ENCODE measurements at places on chromosomes 1 and 21.
A peak's percentile ranks its signal among the peaks of the same experiment; 100 is the strongest.

- DNase-seq: no peak
Measured at GRCh38 chr1:205375835-205376545, 19.3 kb upstream of the KLHDC8A start.

- DNase-seq: no peak
Measured at GRCh38 chr1:108678706-108679105, 13.4 kb upstream of the PRPF38B start.

GRCh38 chr1:245283001-245283400 is 128.2 kb downstream of the KIF26B start:
- no peak for DNase-seq

- DNase-seq: no peak
Measured at GRCh38 chr1:11321656-11322491, 48.9 kb downstream of the UBIAD1 start.

DNA sequence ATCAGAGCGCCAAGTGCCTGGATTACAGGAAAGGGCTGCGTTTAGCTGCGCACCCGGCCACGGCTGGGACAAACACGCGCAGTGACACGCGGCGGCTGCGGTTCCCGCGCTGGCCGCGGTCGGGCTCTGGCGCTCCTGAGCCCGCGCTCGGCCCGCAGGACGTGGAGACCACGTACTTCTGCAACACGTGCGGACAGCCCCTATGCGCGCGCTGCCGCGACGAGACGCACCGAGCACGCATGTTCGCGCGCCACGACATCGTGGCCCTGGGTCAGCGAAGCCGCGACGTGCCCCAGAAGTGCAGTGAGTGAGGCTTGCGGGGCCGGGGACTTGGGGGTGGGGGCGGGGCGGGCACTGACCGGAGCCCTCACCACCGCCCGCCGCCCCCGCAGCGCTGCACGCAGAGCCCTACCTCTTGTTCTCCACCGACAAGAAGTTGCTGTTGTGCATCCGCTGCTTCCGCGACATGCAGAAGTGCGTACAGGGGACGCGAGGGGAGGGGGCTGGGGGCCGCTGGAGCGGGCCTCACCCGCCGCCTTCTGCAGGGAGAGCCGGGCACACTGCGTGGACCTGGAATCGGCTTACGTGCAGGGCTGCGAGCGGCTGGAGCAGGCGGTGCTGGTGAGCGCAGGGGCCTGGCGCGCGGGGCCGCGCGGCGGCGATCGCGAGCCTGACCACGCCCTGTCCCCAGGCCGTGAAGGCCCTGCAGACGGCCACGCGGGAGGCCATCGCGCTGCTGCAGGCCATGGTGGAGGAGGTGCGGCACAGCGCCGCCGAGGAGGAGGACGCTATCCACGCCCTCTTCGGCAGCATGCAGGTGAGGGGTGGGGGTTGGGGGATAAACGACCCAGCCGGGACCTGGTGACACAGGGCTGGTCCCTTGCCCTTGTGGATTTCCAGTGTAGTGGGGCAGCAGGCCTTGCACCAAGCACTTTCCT is 3.1 kb downstream of the RNF207 start:
- DNase-seq: peak; percentile 52

DNA sequence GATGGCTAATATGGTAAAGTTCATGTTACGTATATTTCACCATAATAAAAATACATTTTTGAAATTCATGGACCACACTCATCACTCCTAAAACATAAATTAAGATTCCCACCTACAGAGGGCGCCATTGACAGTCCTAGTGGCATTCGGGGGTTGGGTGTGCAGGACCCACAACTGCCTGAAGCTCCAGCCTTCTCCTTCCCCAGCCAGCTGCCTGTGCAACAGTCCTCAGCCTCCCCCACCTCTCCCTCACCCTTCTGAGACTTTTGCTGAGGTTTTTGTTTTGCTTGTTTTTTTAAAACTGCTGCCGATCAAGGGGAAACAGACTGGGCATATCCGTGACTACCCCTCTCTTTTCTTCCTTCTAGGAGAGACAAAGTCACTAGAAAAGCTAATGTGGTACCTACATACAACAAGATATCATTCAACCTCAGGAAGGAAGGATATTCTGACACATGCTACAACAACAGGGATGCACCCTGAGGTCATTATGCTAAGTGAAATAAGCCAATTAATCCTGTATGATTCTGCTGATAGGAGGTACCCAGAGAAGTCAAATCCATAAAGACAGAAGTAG is 9.2 kb upstream of the EVA1C start:
- peak; percentile 71 for DNase-seq

GRCh38 chr1:214967865-214968575 is 114.5 kb upstream of the KCNK2 start:
- DNase-seq: peak; percentile 46

DNA sequence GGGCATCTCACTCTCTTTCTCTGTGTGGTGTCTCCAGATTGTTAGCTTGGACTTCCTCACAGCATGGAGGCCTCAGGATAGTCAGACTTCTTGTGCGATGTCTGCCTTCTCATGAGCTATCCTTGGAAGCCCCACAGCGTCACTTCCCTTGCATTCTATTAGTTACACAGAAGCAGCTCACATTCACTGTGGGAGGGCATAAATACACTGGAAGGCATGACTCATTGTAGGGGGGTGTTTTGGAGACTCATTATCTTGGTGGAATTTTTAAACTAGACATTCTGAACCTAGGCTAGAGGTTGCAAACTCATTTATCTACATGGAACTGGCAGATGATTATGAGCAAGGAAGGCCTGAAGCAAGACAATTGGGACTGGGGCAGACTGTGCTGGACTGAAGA is 21.4 kb upstream of the FASLG start:
- peak; percentile 34 for DNase-seq

DNA sequence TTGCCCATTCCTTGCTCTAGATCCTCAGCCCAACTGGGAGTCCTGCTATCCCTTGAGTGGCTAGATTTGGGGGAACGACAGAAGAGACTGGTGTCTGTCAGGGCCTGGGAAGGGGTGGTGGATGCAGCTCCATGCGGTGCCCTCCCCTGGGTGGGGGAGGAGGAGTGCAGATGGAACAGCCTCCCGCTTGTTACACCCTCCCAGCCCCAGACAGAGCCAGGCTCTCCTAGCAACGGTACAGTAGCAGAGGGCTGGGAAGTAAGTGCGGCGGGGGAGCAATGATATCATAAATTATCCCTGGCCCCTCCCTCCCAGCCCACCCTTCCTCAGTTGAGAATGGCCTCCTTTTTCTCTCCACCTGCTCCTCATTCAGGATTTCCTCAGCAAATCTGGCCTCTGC is 37.2 kb downstream of the RHBG start:
- no peak for DNase-seq

- peak; percentile 40 for DNase-seq
Measured at GRCh38 chr1:171220581-171221054, 27.7 kb upstream of the FMO1 start.

- DNase-seq: no peak
Measured at GRCh38 chr1:193584731-193585239, 398.4 kb upstream of the B3GALT2 start.

DNA sequence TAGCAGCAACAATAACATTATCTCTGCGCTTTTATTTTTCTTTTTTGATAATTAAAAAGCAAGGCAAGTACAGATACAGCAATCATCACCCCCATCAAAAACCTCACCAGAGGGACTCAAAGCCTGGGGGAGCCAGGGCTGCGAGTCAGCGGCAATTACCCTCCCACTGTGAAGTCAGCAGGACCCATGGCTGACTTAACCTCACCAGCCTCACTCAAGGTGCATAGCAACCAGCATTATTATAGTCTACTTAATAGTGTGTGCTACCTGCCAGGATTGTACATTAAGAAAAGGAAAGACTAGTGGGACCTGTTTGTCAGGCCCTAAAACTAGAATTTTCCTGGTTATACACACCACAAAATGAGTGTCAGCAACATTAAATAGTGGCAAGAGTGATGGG is 28.9 kb upstream of the SERBP1 start:
- no peak for DNase-seq

Data from fibroblast of gingiva (primary cell).